ENCODE measurements at places on chromosomes 2 and 18.

DNA sequence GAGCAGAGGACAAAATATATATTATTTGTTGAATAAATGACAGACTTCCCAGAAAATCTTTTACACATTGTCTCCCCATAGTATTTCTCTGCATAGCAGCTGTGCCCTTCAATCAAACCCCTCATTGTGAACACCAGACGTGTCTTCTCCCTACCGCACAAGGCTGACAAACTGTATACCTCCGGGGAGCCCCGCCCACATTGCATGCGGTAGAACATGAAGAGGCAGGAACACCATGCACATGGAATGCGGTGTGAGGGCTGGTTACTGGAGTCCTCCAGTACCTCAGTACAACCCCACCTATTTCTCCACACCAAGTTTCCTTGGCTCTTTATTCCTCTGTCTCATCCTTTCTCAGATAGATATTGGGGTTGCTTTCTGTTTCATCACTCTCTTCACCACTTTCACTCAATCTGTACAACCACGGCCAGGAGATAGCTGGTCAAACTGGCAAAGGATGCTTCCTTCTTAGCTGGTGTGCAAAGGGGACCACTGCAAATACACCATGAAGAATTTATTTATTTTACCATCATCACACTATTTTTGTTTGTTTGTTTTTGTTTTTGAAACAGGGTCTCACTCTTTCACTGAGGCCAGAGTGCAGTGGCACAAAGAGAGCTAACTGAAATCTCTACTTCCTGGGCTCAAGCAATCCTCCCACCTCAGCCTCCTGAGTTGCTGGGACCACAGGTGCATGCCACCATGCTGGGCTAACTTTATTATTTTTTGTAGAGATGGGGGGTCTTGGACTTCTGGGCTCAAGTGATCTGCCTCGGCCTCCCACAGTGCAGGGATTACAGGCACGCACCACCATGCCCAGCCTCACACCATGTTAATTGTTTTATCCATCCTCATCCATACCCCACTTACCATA, 2.3 kb upstream of the NBAS start:
- no peak for DNase-seq

DNA sequence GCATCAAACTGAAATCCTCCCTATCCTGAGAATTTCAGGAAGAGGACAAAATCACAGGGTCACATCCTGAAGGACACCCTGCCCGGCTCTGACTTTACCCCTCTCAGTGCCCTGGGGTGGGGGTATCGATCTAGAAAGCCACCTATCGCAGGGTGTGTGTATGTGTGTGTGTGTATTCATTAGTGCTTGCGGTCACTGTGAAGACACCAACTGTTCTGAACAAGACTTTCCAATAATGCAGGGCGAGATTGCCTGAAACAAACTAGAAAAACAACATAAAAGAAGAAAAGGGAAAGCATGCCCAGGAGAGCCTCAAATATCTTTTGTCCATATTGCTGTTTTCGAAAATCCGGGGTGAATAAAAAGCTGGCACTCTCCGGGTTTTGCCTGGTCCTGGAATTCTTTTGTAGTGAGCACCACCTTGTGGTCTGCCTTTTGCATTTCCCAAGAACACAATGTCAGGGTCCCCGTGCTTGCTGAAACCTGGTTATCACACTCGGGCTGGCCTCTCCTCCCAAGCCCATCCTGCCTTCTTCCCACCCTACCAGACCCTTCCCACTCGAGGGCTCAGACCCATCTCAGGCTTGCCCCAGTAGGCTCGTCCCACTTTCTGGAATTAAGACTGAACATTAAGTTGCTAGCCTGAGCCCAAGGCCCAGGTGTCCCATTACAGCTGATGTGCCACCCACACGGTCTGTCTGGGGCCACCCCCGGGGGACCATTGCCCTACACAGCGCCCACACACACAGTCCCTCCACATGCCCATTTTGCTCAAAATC, 25.0 kb upstream of the COPS8 start:
- peak; percentile 75 for DNase-seq

DNA sequence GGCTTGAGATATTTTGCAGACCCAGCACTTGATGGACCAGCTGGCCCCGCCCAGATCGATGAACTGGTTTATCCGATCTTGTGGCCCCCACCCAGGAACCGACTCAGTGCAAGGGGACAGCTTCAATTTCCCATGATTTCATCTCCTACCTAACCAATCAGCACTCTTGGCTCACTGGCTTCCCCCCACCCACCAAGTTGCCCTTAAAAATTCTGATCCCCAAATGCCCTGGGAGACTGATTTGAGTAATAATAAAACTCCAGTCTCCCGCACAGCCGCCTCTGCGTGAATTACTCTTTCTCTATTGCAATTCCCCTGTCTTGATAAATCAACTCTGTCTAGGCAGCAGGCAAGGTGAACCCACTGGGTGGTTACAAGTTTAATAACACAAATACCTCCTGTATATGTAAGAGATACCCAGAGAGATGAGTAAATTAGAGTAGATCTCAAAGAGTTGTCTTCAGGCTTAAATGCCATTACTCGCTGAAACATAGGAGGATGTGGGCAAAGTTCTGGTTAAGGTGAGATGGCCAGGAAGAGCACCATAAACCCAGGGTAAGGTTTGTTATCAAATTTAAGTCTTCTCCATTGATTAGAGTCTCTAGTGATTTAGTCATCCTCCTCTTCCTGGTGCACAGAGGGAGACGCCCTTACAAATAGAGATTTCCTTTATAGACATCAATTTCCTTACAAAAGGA, 222.8 kb downstream of the ARL4C start:
- DNase-seq, result no peak

DNA sequence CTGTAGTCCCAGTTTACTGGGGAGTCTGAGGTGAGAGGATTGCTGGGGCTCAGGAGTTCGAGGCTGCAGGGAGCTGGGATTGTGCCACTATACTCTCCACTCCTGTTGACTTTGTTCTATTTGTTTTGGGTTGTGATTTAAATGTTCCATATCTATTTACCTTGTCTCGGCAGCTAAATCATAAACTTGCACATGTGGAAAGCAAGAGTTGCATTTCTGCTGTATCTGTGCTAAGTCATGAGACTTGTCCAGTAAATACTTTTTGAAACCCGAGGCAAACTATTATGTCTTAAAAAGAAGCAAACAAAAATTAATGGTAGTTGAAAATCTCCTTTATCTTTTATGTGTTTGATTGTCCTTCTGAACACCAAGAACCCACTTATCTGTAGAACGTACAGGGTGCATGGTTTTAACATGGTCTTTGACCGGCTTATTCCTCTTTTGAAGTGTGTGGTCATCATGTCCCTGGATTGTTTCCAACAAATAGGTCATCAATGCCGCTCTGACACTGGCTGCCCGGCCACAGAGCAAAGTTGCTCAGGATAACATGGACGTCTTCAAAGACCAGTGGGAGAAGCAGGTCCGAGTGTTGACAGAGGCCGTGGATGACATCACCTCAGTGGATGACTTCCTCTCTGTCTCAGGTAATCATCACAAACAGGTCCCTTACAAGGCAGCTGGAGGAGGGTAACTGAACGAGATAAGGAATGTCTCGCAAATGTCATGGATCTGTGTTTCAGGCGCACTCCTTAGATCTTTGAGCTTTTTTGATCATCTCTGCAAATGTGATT, 241.1 kb upstream of the LRRTM1 start:
- DNase-seq, result no peak

- no peak for DNase-seq
Measured at GRCh38 chr2:226835420-226835795, 446 bp upstream of the RHBDD1 start.

- DNase-seq, result no peak
Measured at GRCh38 chr2:106144621-106145331, 49.3 kb downstream of the UXS1 start.

DNA sequence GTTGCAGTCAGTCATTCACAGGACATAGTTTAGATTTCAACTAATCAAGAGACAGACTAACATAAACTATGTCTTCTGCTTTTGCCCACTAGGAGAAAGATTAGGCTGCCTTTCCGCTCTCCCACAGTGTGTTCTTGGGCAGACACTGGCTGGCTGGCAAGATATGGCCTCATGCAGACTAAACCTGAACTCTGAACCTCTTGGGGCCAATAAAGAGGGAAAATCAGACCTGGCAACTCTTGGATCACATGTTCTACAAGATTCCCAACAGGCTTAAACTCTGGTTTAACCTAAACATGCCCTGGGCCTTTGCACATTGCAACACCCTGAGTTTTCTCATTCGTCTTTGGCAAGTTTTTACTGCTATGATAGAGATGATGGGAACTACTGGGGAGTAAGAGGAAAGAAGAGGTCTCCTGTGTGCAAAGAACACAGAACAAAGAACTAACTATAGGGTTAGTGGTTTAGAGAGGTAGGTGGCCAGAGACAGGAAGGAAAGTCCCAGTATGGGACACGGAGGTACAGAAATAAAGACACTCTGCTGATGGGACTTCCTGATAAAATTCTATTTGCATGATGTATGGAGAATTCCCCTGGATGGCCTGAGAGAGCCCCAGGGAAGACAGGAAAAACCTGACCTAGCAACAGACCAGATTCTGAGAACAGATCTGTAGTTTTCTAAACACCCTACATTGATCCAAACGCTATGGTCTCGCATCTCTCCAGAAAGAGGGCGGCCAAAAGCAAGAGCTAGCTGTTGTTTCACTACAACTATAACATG, 2.0 kb upstream of the ATRAID start:
- DNase-seq, result no peak

GRCh38 chr2:156182132-156182531, 150.4 kb downstream of the NR4A2 start:
- DNase-seq, result no peak

DNA sequence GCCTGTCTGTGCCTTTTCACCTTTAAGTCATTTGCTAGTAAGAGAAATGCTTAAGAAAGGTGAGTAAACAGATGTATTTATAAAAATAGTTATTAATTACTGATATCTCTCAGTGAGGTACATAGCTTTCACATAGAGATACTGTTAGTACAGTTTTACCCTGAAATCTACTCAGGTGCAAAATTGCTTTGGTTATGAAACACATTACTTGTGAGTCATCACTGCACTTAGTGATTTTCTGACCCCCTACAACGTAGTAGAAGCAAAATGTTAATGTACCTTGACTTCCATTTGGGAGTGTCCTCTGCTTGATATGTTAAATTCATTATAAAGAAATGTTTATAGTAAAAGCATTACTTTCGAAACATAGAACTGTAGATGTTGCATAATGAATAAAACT, 6.5 kb downstream of the GLS start:
- DNase-seq, result no peak

- DNase-seq, result no peak
Measured at GRCh38 chr2:104919127-104919526, 65.2 kb downstream of the POU3F3 start.

DNA sequence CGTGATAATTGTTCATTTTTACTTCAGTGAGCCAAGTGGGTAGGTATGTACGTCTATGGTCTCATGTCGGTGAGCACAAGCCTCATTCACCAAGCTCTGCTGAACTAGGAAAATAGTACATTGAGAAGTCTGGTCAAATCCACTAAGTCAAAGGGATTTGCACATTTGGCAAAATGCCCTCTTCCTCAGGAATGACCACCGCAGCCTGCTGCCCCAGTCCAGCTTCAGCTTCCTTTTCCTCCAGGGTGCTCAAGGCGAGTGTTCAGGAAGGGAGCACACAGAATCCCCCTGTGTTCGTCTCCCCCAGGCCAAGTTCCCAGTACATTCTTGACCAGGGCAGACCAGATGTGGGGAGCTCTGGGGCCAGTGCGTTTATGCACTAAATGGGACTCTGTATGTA, 23.0 kb downstream of the TCF7L1 start:
- no peak for DNase-seq

- DNase-seq, result peak; percentile 27
Measured at GRCh38 chr18:4106407-4107033, 348.6 kb downstream of the DLGAP1 start.

Data from NCI-H1694 (cell line).